Hippocampal formation (tissue), 2 donors: ENCODE measurements at places on chromosomes 11 and 22.

- DNase-seq = no peak
Observed at GRCh38 chr11:121559606-121560200, 106.9 kb upstream of the SORL1-AS1 start.

- DNase-seq = no peak
Observed at GRCh38 chr22:39466228-39467006, 9.6 kb downstream of the MGAT3 start.

DNA sequence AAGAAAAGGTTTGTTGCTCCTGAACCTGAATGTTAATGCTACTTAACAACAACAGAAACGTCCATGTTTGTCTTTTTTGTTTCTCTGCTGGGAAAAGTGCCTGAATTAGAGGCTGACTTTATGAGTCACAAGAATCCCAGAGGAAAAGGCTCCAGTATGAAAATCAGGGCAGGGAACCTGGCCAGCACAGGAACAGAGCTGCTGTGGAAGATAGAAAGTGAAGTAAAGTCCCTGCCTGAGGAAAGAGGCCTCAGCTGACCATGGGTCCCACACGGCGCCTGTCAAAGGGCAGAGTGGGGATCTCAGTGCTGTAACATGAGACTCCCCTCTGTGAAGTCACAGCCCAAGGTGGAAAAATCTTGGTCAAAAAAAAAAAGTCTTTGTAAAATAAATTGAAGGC, 632.3 kb upstream of the CCDC90B start:
- DNase-seq = no peak

GRCh38 chr22:30245985-30246813, at the start of gene LIF:
LIF (minus strand) TSS chr22:30246759; CDS start chr22:30246695, 64 bp downstream.
- DNase-seq = no peak

- DNase-seq = no peak
Observed at GRCh38 chr11:128964463-128964930, 21.8 kb upstream of the TP53AIP1 start.

DNA sequence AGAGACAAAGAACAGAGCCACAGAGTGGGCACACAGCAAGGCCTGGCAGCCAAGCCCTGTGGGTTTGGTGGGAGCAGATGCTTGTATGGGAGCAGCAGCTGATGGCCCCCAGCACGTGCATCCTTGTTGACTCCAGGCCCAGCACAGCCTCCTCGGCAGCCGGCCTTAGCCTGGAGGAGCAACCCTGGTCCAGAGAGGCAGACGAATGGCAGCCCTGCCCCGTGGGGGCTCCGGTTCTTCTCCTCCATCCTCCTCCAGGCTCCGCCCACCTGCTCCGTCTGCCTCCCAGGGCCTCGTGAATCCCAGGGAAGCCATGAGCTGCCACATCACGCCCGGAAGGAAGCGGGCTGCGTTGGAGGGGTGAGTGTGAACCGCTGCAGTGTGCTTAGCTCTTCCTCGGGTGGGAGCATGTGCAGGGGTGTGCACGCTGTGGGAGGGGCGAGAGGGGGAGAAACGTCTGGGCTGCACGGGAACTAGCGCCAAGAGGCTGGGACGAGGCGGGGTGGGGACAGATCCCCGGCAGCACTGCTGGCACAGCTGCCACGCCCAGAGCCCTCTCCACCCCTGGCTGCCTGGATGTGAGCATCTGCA, 36.3 kb upstream of the JAM3 start:
- peak; percentile 59 for DNase-seq

DNA sequence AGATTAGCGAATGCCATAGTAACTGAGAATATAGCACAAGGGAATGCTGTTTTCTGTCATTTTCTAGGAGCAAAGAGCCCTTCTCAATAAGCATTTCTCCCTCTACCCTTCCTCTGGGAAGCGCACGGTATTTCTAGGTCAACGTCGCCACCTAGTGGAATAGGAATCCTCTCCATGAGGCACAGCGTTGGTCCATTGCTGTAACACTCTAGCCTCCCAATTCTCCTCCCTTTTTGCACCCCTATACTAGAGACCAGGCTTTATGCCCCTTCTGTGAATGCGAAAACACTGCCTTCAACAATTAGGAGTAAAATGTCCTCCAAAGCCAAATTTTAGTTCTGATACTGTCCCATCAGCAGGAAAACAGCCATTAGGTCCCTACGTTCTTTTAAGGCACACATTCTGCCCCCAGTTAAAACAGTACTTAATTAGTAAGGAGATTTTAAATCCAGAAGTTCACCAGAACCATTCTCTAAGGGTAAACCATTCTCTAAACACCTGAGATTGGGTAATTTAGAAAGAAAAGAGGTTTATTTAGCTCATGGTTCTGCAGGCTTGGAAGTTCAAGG, 12.8 kb upstream of the HYLS1 start:
- peak; percentile 56 for DNase-seq

DNA sequence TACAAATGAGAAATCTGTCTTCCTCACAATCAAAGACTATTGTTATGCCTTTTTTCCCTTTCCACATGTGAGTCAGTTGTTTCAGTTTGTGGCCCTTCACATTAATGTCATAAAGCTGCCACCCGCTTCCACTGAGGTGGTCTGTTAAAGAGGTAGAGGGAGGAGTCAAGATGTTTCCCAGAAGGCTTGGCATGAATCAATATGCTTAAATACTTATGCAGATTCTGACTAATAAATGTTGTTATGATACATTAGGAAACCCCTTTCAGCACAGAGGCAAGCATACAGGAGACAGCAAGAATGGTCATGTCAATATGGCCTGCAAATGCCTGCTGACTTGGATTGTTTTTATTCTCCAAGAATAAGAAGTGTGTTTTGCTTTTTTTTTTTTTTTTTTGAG, 6.5 kb downstream of the RTN3 start:
- DNase-seq = no peak

DNA sequence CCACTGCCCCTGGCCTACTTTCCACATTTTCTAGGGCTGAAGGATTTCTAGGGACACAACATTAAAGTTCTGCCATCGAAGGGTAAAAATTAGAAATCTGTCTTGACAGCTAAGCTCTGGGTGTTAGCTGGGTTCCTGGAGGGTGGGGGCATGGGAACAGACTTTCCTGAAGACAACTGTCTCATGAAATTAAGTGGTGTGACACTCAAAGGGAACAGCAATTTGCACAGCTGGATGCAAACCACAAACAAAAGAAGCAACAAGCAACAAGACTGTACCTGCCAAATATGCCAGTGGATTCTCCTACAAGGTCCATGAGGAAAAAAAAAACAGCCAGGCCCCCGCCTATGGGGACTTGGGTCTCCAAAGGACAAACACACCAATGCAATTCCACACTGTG, 32.5 kb downstream of the WT1 start:
- DNase-seq = no peak

GRCh38 chr11:68845351-68846002, 3.8 kb upstream of the CPT1A start:
- no peak for DNase-seq

DNA sequence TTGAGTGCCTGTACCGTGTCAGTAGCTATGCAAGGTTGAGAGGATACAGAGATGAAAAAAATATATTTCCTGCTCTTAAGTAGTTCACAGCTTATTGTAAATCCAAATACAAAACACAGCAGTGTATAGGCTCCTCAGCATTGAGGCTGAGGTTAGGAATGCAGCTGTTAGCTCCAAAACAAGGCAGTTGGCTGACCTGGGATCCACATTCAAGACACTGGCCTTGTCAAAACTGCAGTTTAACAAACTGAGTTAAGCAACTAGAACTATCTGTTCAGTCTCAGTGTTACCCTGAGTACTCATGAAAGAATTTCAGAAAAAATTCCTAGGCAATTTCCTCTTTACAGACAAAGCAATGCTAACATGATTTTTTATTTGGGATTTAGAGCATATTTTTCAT, 42.8 kb downstream of the REXO2 start:
- DNase-seq = no peak

DNA sequence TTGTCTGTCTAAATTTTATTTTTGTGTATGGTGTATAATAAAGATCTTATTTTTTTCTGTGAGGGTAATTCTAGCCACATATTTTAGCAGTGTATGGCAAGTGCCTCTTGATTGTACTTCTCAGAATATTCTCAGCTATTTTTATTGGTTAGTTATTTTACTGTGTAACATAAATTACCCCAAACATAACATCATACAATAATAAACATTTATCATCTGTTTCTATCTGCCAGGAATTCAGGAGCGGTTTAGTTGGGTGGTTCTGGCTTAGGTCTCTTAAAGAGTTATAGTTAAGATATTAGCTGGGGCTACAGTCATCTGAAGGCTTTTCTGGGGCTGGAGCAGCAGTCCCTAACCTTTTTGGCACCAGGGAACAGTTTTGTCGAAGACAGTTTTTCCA, 47.8 kb downstream of the PPFIBP2 start:
- DNase-seq = no peak

- DNase-seq = no peak
Observed at GRCh38 chr11:21650961-21651360, 541.9 kb upstream of the ANO5 start.

DNA sequence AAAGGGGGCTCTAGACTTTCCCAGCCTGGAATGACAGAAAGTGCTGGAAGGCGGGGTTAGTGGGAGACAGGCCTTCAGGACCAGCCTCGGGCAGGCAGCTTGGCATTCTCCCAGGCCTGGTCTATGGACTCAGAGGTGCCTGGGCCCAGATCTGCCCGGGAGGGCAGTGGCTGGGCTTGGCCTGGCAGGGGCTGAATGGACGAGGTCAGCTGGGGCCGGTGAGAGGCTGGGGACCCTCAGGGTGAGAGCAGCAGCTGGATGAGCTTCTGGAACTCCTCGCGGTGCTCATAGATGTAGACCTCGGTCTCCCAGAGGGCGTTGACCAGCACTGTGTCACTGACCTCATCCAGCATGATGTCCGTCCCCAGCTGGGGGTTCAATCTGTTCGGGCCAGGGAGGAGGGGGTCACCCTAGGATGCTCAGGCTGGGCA, 1.5 kb upstream of the BAIAP2L2 start:
- DNase-seq = no peak

GRCh38 chr11:133515107-133515506, 17.2 kb downstream of the OPCML start:
- DNase-seq = no peak

DNA sequence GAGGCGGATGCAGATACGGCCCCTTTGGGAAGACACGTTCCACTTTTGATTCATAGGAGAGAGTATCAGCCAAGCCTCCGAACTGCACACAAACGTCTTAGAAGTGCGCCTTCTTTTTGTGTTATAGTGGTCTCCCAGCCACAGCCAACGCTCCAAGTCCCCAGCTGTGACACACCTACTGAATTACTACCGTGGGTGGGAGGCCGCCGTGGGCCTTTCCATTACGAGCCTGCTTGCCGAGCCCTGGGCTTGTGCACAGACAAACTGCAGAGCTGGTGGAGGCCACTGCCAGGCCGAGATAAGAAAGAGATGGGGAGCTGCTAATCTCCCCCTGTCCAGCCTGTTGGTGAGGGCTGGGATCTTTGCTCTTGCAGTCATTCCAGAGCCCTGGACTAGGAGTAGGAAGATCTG, 761 bp downstream of the HMBS start:
- DNase-seq = no peak

- DNase-seq = no peak
Observed at GRCh38 chr11:122241566-122241965, 125.6 kb upstream of the BLID start.

DNA sequence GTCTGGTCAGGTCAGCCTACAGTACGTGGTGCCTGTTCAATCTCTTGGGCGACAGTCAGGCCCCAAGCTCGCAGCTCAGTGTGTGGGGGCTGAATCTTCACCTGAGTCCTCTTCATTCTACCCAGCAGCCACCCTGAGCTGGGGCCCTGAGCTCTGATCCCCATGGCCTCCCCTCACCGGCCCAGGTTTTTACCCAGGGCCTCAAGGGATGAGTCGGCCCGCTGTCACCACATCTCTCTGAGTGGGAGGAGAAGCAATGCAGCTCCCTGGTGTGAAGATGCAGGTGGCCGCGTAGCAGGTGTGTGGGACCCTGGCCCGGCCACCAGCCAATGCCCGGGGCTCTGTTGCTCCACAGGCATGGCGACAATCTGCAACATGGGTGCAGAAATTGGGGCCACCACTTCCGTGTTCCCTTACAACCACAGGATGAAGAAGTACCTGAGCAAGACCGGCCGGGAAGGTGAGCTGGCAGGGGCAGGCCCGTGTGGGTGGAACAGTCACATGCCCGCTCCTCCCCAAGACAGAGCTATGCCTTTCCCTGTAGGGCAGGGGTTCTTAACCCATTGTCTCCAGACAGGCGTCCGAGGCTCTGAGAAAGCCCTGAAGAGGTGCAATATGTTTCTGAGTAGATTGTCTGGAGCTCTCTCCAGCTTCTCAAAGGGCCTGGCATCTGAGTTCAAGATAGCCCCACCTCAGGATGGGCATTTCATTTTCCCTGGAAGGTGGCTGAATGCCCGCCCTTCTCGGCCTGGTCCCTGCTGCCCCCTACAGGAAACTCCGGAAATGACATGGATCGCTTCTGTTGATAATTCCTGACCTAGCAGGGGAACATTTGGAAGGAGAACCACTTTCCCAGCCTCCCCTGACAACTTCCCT, 26.9 kb downstream of the POLR3H start:
- peak; percentile 72 for DNase-seq

DNA sequence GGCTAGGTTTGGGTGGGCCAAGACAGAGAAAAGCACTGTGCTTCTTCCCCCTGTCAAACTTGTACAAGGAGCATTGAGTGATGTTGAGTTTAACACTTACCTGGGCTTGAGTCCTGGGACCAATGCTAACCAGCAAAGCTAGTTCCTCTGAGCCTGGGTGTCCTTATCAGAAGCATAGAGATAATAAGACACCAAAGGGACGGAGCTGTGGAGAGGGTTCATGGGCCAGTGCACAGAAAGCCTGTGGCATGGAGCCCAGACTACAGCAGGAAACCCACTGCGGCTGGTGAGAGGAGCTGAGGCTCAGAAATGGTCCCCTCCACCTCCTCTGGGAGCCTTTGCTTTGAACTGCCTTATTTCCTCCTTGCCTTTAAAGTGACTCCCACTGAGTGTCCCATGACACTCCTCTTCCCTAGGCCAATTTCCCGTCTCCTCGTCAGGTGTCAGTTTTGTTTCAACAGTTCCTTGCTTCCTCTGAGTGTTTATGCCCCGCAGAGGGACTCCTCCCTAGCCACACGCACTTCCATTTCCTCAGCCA, 9.4 kb downstream of the SLCO2B1 start:
- no peak for DNase-seq

GRCh38 chr11:65524014-65524740, 706 bp upstream of the SCYL1 start:
- no peak for DNase-seq

GRCh38 chr22:18973264-18974031, 37.4 kb upstream of the PRODH start:
- no peak for DNase-seq

- no peak for DNase-seq
Observed at GRCh38 chr22:42287174-42287890, 16.9 kb upstream of the TCF20 start.

- DNase-seq = no peak
Observed at GRCh38 chr11:66278363-66279091, 552 bp downstream of the CNIH2 start.
